Activated naive CD8-positive, alpha-beta T cell treated with anti-CD3 and anti-CD28 coated beads, Interleukin-2, amount 50 U/mL, for 16 hours (primary cell): ENCODE measurements at places on chromosomes 7 and 10.

DNA sequence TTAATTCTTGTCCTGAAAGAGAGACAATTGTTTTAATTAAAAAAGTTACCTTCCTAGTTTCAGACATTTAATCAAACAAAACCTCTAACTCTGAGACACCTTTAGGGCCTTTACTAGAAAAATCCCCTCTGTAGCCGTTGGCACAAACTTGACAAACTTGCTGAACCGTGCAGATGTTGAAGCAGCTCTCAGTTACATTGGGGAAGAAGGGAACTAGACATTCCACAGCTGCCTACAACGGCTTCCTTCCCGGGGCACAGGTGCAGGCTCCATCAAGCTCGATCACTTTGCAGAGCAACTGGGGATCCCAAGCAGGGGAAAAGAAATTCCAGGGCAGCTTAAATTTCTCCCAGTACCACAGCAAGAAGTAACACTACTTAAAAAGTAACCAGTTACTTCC lies 141.3 kb downstream of the SKAP2 start:
- DNase-seq: no peak

GRCh38 chr10:93718937-93719725 lies 16.7 kb upstream of the FRA10AC1 start:
- no peak for DNase-seq

- no peak for DNase-seq
Observed at GRCh38 chr10:48648172-48648942, 36.3 kb upstream of the WDFY4 start.

DNA sequence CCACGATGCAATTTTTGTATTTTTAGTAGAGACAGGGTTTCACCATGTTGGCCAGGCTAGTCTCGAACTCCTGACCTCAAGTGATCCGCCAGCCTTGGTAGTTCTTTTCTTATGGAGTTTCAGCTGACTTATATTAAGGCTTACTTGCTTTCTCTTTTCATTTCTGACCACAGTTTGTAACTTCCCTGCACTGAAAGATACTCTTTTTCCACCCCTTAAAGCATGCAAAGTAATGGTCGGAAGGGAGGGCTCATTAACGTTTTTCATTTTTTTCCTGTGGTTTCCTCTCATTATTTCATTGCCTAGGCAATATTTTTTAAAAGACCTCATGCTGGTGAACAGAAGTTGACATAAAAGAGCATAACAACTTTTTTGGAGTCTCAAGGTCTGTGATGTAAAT lies 27.0 kb downstream of the ADRB1 start:
- DNase-seq: no peak

- no peak for DNase-seq
Observed at GRCh38 chr10:119517235-119518141, 25.0 kb downstream of the RGS10 start.

GRCh38 chr7:102029616-102030015 lies 212.2 kb downstream of the CUX1 start:
- DNase-seq: no peak

DNA sequence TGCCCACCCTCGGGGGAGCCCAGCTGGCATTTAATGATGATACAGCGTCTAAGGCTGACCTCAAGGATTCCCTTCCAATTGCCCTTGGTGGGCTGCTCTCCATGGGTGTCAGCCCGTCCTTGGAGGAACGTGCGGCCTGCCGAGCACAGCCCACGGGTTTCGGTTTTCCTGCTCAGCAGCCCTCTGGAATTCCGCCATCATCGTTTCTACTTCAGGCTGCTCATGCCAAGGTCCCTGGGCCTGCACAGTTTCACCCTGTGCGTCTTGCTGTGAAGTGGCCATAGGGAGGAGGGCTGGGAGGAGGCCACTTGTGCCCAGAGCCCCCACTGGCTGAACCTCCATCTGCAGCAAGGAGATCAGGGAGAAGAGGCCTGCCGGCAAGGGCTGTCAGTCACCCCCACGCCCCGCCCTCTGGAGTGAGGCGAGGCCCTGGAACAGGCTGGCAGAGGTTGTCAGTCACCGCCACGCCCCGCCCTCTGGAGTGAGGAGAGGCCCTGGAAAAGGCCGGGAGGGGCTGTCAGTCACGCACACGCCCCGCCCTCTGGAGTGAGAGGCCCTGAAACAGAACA lies 82.8 kb downstream of the CHST15 start:
- no peak for DNase-seq

- no peak for DNase-seq
Observed at GRCh38 chr7:159065852-159066480, 78.7 kb downstream of the VIPR2 start.

GRCh38 chr7:157495594-157495993 lies 158.8 kb downstream of the DNAJB6 start:
- no peak for DNase-seq

DNA sequence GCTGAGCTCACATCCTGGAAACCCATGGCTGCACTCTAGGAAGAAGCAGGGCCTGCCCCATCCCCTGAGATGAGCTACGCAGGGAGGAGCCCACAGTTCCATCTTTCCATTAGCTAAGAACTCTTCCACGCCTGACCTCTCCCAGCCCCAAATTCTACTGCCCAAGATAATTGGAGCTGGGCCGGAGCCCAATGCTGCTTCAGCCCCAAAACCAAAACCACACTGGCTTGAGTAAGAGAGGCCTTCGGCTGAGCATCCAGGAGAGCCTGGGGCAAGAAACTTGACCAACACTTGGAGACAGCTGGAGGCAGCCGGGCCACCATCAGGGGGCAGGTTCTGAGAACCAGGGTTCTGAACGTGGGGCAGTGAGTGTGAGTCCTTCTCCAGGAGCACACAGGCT lies 116.1 kb upstream of the ZMIZ1 start:
- DNase-seq: no peak
